ENCODE measurements at places on chromosomes 4 and X. TPM values are rescaled to one million over a fixed set of nuclear protein-coding genes. Genes with fewer than 3 reads are reported as not detected.

COL4A5 gene
- 127 TPM for polyA plus RNA-seq

- DNase-seq: no peak
Observed at GRCh38 chr4:116926631-116927295, 158.6 kb downstream of the TRAM1L1 start.

DNA sequence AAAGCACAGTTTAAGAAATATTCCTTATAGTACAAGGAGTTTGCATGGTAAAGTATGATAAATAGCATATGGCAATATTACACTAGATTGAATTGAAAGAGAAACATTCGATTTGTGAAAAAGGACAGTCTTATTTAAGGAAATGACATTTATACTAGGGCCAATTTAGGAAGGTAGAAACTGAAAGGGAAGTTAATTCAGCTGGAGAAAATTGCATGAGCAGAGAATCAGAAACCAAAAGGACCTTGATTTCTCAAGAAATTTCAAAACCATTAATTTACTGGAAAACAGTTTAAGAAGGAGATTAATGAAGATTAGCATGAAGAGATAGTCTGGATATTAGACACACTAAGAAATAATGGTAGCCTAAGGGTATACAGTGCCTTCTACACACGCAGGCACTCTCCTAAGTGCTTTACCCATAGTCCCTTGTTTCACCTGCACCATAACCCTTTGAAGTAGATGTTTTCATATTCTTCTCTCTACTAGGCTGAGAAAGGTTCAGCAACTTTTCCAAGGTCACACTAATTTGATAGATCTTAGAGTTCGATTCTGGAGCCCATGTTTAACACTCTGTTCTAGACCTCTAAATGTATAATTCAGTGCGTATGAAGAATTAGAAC is 259.1 kb upstream of the SLIT2 start:
- no peak for DNase-seq

SLC10A4 gene
- polyA plus RNA-seq: 0.13 TPM

DNA sequence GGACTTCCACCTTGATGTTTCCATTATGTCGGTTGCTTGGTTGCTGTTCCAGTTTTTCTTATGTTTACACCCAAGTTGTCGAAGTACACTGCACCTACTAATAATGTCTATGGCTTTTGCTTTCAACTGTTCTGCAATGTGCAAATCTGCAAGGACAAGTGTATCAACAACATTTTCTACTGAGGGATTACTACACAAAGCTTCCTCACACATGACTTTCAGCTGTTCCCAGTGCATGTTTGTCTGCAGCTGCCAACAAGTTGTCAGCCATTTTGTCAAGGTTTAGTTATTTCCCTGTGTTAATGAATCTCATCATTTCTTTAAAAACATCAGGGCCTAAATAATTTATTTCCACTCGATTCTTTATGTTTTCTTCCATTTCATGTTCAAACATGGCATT is 45.4 kb upstream of the UGT2A3 start:
- DNase-seq: no peak

DNA sequence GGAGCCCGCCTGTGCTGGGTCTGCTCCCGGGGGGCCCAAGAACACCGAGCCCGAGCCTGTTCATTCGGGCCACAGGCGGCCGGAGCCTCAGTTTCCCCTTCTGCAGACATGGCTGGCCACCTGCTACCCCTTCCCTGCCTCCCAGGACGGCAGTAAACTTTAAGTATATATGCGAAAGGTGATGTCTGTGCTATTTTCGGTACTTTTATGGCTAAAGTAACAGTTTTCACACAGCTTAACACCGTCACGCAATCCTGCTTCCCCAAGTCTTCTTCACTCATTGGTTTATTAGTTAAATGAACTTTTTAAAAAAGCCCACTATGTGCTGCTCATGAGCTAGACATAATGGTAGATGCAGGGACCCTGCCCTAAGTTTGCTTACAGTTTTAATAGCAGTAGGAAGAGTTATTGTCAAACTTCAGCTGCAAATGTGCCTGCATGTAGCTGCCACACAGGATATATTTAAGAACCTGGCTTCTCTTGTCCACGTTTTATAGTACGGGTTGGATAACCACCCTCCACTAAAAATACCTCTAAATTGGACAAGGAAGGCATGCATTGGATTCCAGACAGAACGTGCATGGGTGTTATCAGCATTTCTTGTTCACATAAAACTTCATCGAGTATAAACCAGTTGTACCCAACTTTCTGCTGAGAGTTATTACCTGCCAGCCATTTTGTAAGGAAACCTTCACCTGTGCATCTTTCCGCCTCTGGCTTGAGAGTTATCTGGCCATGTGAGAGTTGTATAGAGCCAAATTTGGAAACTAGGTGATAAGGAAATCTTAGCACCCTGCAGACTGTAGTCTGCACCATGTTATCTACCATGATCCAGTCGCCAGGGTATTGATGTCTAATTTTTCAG is 741 bp downstream of the ANAPC4 start:
- DNase-seq: no peak

DNA sequence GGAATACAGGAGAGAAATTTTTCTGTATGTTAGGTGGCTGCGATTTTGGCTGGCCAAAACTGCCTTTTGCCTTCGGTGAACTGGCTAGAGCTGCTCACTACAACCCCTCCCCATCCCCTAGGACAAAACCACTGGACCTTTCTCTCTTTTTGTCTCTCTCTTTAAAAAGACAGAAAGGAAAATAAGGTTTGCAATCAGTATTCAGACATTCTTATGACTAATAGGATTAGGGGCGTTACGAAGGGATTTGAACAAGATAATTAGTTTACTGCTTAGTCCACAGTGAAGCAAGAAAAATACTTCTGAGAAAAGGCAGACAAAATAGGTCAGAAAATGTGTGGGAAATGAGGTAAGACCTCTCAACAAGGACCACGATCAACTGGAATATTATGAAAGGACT is 180.4 kb downstream of the SLIT2 start:
- no peak for DNase-seq

DNA sequence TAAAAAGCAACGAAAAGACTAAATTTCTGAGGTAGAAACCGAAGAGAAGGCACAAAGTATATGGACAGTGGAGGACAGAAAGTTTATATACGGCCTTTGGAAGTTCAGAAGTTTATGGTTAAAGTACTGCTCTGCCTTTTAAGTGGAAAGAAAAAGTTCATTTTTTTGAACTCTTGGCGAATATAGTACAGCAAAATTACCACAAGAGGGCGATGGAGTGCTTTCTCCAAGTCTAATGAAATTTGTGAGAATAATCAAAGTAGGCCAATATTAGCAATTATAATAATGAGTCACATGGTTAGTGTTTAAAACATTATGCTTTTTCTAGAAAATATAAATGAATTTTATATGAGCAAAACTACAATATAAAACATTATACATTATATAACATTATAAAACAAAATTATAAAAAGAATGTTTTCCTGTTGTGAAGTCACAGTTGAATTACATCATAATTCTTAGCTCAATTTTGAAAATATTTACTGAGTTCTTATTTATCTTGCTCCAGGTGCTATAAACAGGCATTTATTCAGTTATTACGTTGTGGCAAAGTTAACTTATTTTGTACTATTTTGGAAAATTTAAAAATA is 136.2 kb upstream of the BMPR1B start:
- no peak for DNase-seq

DNA sequence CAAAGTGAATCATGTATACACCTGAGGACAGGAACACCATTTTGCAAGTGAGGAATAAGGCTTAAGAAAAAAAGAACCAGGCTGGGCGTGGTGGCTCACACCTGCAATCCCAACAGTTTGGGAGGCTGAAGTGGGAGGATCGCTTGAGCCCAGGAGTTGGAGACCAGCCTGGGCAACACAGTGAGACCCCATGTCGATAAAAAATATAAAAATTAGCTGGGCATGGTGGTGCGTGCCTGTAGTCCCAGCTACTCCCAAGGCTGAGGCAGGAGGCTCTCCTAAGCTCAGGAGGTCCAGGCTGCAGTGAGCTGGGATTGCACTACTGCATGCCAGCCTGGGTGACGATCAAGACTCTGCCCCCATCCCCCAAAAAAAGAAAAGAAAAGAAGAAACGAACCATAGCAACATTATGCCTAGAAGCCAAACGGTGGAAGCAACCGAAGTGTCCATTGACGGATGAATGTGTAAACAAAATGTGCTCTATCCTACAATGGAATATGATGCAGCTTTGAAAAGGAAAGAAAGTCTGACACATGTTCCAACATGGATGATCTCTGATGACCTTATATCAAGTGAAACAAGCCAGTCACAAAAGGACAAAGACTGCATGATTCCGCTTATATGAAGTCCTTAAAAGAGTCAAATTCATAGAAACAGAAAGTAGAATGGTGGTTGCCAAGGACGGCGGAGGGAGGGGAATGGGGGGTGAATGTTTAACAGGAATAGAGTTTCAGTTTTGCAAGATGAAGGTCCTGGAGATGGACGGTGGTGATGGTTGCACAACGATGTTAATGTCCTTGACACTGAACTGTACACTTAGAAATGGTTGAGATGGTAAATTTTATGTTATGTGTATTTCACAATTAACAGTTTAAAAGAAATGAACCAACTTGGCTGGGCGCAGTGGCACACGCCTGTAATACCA is 8.6 kb upstream of the KIAA0232 start:
- no peak for DNase-seq

DNA sequence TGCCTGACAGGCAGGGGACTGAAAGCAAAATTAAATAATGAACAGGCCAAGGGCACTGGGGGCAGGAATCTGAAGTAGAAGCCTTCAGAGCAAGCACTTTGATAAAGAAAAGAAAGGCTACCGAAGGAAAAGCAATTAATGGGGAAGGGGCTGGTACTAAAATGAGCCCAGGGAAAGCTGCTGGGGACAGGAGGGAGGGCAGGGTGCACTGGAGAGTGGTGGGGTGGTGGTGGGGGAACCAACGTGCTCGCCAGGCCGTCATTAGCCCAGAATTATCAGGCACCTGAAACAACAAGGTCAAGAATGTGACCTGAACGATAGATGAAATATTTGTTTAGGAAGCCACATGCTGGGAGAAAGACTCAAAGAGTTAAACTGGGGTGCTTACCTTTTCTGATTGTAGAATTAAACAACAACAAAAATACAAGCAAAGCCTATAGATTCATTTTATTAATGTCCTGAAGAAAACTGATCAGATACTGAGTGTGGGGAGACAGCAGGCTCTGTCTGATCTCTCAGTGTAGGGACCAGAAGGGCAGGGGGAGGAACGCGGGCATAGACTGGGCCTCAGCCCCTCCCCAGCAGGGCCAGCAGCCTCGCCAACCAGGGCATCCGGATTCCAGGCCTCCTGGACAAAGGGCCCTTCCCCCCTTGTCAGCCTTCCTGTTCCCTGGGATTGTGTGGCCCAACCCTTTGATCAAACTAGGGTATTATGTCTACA is 239.7 kb upstream of the KLF3 start:
- no peak for DNase-seq

DNA sequence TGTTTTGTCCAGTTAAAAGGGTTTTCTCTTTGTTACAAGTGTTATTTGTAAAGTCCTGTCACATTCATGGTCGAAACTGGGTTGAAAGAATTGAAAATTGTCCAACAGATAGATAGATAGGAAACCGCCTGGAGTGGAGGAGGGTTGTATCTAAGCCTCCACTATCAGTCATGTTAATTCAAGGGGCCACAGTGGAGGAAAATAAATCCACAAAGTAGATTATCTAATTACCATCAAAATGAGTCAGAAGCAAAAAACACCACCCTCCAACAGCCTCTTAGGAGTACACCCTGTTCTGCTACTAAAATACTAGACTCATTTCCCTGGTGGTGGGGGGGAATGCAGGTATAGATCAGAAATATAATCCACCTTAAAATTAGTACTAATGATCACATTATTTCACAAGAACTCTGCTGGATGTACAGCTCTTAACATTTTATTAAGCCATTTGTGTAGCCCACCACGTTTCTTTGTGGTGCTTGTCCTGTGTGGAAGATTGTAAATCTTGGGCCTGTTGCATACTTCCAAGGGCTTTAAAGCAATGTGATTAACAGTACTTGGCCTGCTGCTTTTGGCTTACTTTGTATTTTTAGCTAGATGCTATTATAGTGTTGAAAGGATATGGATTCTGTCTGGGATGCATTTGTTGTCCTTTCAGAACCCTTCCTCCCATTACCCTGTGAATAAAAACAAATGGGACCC is 26.8 kb downstream of the RBBP7 start:
- DNase-seq: no peak

LRP2BP gene
- polyA plus RNA-seq: 4.5 TPM

GRCh38 chr4:4800646-4801408 is 58.6 kb upstream of the MSX1 start:
- DNase-seq: no peak

MAGEA11 gene
- polyA plus RNA-seq: not detected

TEX11 gene
- 0.08 TPM for polyA plus RNA-seq

TMEM144 gene
- polyA plus RNA-seq: 4.9 TPM

XG gene
- polyA plus RNA-seq: 0.69 TPM

GRCh38 chrX:20433388-20433775 is 166.7 kb upstream of the RPS6KA3 start:
- DNase-seq: no peak

BMPR1B gene
- polyA plus RNA-seq: 23.8 TPM

CABS1 gene
- polyA plus RNA-seq: 0.22 TPM

BEX1 gene
- 68.1 TPM for polyA plus RNA-seq

- no peak for DNase-seq
Observed at GRCh38 chr4:13541720-13542576, 2.4 kb downstream of the NKX3-2 start.

RAB28 gene
- 33.8 TPM for polyA plus RNA-seq

DNA sequence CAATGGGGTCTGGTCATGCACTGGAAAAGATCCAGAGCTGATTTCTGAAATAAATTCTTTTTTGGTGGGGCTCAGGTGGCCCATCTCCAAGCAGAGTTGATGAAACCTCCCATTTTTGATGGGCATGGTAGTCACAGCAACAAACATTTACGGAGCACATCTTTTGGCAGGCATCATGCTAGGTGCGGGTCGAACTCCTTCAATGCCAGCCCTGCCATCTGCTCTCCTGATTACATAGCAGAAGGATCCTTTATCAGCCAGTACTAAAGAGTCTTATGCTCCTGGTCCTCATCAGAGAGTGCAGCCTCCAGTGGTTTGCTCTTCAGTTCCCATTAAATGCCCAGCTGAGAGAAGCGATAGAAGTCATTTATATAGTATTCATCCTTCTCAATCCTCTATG is 121.7 kb downstream of the GRXCR1 start:
- no peak for DNase-seq

TCEAL7 gene
- polyA plus RNA-seq: 30.6 TPM

FUNDC1 gene
- 25.4 TPM for polyA plus RNA-seq

- DNase-seq: no peak
Observed at GRCh38 chr4:77734928-77735327, 84.2 kb downstream of the CNOT6L start.

DNA sequence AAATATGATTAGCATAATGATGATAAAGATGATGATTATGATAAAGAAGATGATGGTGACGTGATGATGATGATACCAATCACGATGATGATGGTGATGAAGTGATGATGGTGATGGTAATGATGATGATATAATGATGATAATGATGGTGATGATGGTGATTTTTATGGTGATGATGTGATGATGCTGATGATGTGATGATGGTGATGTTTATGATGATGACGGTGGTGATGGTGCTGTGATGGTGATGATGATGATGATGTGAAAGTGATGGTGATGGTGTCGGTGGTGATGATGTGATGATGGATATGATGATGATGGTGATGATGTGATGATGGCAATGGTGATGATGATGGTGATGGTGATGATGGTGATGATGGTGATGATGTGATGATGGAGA is 130.8 kb upstream of the PSAPL1 start:
- DNase-seq: no peak

CSTF2 gene
- 23.5 TPM for polyA plus RNA-seq
